ENCODE measurements at places on chromosomes 12 and 14.

- no peak for DNase-seq
Measured at GRCh38 chr12:111204788-111205241, 164.1 kb downstream of the PHETA1 start.

DNA sequence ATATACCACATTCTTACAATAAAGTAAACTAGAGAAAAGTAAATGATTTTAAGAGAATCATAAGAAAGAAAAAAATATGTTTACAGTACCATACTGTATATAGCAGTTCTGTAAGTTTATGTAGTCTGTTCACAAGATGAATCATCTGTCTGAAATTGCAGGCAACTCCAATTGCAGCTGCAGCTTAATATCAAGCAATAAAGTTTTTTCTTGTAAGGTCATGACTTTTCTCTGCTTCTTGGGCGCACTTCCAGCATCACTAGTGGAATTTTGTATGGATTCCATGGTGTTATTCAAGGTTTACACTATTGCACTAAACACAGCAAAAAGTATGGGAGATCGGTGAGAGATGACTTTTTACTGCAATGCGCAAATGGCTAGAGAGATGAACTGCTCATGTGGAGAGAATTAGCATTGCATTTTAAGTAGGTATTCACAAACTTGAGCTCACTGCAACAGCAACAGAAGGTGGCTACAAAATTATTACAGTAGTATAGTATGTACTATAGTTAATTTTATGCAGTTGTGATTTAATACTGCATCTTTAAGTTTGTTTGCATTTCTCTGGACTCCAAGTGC lies 445.4 kb upstream of the OR4E1 start:
- no peak for DNase-seq

DNA sequence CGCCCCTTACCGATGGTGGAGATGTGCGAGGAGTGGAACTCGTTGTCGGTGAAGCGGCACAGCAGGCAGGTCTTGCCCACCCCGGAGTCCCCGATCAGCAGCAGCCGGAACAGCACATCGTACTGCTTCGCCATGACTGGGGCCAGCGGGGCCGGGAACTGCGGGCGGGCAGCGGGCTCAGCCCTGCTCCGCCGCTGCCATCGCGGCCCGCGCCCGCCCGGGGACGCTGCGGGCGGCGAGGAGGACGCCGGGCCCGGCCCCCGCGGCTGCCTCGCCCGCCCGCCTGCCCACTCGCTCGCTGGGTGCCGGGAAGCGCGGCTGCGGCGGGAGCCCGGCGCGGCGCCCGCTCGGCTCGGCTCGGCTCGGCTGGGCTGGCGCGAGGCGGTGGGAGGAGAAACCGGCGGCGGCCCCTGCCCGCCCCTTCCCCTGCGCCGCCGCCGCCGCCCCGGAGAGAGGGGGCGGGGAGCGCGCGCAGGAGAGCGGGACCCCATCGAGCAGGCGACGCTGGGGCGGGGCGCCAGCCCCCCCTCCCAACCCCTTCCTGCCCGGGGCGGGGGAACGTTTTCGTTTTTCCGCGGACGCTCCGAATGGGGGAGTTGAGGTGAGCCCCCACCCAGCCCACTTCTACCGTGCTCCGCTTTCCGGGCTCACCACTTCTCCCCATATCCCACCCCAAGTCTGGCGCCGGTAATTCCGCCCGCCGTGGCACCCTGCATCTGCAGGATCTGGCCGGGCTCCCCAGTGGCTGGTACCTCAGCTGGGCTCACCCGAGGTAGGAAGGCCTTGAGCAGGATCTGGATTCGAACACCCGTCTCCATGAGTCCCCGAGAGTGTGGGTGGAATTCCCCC lies at the start of gene RAB15:
Gene RAB15, minus strand, starts transcription at position 394 of the 849 bp plus-strand sequence. Its CDS starts 260 bp downstream, at position 134.
- DNase-seq = no peak

GRCh38 chr12:24256684-24257083 lies 307.2 kb upstream of the SOX5 start:
- DNase-seq = no peak

DNA sequence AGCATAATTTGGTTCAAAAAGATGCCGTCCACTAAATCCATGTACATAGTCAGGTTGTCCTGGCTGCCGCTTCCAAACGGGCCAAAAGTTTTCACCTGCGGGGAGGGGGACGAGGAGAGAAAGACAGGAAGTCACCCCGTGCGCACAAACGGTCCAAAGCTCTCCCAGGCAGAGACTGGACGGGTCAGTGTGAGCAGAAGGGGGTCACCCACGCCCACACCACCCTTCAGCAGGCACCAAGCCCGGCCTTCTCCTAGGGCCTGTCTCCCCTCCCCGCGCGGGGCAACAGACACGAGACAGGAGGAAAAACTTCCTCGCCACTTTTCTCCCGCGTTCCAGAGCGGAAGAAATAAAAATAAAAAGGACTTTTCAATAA lies 888 bp downstream of the CCDC88C start:
- DNase-seq = no peak

- DNase-seq = no peak
Measured at GRCh38 chr12:78340406-78340805, 509.7 kb downstream of the NAV3 start.

DNA sequence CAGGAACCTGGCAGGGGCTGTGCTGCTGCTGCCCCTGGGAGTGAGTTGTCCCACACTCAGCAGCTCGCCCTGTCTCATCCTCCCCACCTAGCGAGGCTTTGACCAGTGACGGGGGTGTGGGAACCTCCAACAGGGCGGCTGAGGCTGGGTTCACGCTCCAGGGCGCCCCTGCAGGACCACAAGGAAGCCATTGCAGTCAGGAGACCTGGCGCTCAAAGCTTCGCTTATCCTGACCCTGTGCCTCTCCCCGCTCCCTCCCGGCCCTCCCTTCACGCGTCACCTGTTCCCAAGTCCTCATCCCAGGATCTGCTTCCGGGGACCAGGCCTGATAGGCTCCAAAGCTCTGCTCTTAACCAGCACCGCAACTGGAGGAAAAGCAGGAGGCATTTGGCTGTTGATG lies 272.0 kb upstream of the SFSWAP start:
- no peak for DNase-seq

GRCh38 chr12:40313928-40314327 lies 89.1 kb downstream of the LRRK2 start:
- DNase-seq = no peak

GRCh38 chr12:103138538-103138937 lies 181.1 kb downstream of the ASCL1 start:
- DNase-seq = no peak

GRCh38 chr12:11812241-11812585 lies 162.7 kb downstream of the ETV6 start:
- DNase-seq = no peak

GRCh38 chr12:10304161-10304574 lies 3.5 kb upstream of the KLRD1 start:
- DNase-seq = no peak

- peak; percentile 7 for DNase-seq
Measured at GRCh38 chr12:112906712-112907414, at the start of gene OAS1. OAS1 (plus strand) TSS chr12:112906962; CDS start chr12:112907040, 78 bp downstream.

- no peak for DNase-seq
Measured at GRCh38 chr12:19421503-19422282, 17.6 kb upstream of the AEBP2 start.

- DNase-seq = no peak
Measured at GRCh38 chr12:110622582-110622981, 8.7 kb downstream of the TCTN1 start.

DNA sequence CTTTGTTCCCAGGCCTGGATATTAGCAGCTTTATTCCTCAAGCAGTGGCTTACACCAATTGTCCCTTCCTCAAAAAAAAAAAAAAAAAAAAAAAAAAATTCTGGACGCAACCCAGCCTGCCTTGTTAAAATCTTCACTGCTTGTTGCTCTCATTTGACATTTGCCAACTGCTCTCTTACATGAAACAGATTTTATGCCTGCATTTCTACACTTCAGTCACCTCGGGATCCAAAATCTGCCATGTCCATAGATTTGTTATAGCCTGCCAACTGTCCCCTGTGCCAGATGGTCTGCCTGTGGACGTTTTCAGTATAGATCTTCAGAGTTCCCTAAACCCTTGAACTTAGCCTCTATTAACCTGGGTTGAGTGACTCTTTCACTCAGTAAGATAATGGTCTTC lies 651.5 kb downstream of the FSCB start:
- DNase-seq = no peak

- no peak for DNase-seq
Measured at GRCh38 chr12:130689408-130690405, 26.4 kb downstream of the RIMBP2 start.

- DNase-seq = no peak
Measured at GRCh38 chr14:34098045-34098984, 147.4 kb upstream of the EGLN3 start.

DNA sequence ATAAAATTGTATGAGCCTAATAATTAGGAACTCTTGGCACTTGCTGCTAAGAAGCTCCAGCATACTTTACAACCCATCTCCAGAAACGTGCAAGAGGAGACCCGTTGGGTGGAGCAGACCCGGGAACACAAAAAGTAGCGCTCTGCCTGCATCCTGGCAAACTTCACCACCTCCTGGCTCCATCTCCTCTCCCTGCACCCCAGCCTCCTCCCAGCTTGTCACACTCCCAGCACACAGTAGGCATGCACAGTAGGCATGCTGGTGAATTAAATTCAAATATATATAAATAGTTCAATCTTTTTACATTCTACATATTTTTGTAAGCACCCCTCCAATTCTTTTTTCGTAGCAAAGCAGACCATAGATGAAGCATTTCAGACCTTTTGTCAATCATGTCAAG lies 1.2 kb downstream of the VSIG10 start:
- DNase-seq = no peak

GRCh38 chr12:76784600-76785051 lies 20.7 kb downstream of the ZDHHC17 start:
- DNase-seq = no peak

GRCh38 chr12:20722142-20722541 lies 27.0 kb downstream of the SLCO1C1 start:
- no peak for DNase-seq

DNA sequence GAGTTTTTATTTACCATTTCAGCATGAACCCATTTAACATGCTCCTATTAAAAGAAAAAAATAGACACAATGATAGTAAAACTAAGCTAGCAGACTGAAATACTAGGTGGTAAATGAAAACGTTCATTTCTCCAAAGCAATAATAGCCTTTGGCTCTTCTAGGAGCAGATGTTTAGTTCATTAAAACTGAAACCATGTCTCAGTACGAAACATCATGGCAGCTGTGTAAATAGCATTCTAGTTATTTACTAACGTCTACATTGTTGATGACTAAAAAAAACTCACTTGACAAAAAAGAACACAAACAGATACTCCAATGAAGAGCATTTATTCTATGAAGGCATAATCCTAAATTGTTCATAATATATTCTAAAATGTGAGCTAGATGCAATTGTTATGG lies 17.9 kb downstream of the RECQL start:
- DNase-seq = no peak

- DNase-seq = no peak
Measured at GRCh38 chr12:68865399-68866164, 57.6 kb downstream of the MDM2 start.

GRCh38 chr12:22627371-22627770 lies 2.4 kb downstream of the ETNK1 start:
- no peak for DNase-seq

- DNase-seq = no peak
Measured at GRCh38 chr12:119181202-119181601, 2.5 kb downstream of the HSPB8 start.

DNA sequence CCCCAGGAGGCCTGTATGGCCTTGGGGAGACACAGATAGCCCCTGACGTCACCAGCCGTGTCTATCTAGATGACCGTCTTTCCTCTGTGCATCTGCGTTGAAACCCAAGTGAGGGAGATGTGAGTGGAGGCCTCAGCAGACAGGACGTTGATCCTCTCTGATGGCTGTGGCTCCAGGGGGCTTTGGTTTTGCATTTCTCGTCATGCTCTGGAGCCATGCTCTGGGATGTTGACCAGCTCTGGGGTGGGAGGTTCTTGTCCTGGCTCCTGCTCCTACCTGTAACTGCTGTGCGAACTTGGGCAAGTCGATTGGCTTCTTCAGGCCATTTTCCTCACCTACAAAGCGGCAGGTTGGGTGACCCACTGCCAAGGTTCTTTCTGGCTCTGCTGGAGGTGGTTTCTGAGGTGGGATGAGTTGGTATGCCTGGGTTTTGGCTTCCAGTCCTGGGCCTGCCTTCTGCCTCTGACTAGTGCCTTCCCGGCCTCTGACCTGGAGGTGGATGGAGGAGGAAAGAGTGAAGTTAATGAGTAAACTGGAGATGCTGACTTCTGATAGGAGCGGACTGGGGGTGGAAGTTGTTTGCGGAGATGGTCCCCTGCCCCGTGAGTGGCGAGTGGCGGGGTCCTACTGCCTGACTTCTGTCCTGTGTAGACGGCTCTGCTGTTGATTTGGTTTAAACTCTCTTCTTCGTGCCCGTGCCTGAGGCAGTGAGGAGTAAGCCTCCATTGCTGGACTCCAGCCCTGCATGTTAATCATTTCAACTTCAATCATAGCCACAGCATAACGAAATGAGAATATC lies 8.4 kb downstream of the TSPAN9 start:
- no peak for DNase-seq

DNA sequence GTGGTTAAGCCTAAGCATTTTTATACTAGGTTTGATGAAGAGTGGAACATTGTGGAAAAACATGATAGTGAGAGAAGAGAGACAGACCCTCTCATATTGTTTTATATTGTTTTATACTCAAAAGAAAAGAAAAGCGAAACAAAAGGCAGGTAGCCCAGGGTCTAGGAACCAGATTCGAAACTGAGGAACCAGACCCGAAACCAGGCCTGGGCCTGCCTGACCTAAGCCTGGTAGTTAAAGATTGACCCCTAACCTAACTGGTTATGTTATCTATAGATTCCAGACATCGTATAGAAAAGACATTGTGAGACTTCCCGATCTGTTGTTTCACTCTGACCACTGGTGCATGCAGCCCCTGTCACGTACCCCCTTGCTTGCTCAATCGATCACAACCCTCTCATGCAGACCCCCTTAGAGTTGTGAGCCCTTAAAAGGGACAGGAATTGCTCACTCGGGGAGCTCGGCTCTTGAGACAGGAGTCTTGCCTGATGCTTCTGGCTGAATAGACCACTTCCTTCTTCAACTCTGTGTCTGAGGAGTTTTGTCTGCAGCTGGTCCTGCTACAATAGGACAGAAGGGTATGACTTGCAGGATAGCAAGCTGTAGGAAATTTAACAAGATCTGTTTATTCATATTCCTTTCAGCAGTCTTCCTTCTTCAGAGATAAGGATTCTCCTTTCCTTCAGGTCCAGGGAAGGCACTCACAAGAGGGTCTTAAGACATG lies 147.1 kb upstream of the PLEKHA5 start:
- no peak for DNase-seq

DNA sequence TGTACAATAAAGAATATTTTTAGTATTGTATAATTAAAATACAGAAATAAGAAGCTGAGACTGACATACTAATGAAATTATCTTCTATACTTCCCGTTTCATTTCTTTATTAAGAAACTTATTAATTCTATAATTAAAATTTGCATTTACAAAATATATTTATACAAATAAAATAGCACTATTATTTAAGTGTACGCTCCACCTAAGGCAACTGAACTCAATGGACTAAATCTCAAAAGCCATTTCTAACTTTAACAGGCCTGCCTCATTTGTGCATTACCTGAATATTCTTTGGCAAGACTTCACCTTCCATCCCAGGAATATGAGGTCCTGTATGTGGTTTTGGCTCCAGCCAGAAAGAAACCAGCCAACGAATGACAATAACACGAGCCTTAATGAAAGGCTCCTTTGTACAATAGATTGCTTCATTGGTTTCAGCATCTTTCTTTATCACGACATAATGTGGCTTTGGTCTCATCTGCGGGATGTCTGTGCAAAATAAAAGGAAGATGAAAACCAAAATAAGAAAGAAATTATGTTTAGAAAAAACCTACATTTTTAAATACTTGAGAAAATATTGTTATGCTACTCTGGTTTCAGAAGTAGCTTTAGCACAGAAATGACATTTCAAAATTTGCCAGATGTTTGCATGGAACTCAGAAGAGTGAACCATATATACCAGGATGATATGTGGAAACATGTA lies 58.7 kb downstream of the RALGAPA1 start:
- no peak for DNase-seq

Data from activated naive CD4-positive, alpha-beta T cell (primary cell).